Panc1 (cell line): ENCODE measurements at places on chromosomes 5 and 9. TPM values are rescaled to one million over a fixed set of nuclear protein-coding genes. Genes with fewer than 3 reads are reported as not detected.

F12 gene
- 13.4 TPM for total RNA-seq

LHX6 gene
- total RNA-seq: 0.62 TPM

HTR4 gene
- total RNA-seq: not detected

NR6A1 gene
- 7.6 TPM for total RNA-seq

LTC4S gene
- total RNA-seq: 0.69 TPM

UBE2R2 gene
- total RNA-seq: 67.2 TPM

FOXI1 gene
- total RNA-seq: 0.44 TPM

- no peak overlapping the region for H3K4me3 ChIP-seq
- no peaks in the 10 kb centered on the region for H3K36me3 ChIP-seq
- H3K27me3 ChIP-seq: no peaks in the 10 kb centered on the region; the same call in 1 of the 2 replicates
- no peak for DNase-seq
Measured at GRCh38 chr5:2537378-2538145, 213.9 kb downstream of the IRX2 start.

- no peak overlapping the region; the same call in 1 of the 2 replicates for H3K27ac ChIP-seq
- H3K4me3 ChIP-seq: no peak overlapping the region
- no peaks in the 10 kb centered on the region for H3K4me1 ChIP-seq
- H3K27me3 ChIP-seq: no peaks in the 10 kb centered on the region
- H3K36me3 ChIP-seq: no peaks in the 10 kb centered on the region
Measured at GRCh38 chr5:26579712-26580111, 458.7 kb downstream of the CDH9 start.

DNA sequence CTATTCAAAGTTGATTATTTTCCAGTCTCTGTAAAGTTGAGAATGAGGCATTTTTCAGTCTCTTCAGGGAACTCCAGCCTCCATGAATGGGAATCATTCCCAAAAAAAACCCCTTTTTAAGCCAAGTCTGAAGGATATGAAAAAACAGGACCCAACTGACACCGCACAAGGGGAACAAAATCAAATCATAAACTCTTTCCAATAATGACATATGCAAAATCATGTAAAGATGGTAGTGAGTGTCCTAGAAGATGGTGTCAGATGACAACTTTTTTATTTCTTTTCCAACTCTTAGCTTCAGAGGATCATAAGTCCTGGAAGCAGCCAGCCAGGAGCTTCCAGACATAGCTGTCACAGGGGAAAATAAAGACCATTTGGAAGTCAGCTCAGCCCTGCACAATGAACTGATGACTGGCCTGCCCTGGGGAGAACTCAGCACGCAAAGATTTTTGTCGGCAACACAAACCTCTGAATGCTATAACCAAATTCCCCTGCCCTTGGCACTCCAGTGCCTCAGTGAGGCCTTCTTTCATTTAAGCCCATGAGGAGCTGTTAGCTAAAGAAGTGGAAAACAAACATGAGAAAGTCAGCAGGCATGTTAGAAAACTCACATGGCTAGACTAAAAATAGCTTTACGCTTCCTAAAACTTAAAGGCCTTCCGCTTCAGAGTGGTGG lies 85.4 kb downstream of the SLC1A3 start:
- DNase-seq: no peak
- H3K27ac ChIP-seq: no peak overlapping the region
- no peaks in the 10 kb centered on the region for H3K36me3 ChIP-seq
- H3K4me3 ChIP-seq: no peak overlapping the region
- no peaks in the 10 kb centered on the region; the same call in 1 of the 2 replicates for H3K27me3 ChIP-seq

DNA sequence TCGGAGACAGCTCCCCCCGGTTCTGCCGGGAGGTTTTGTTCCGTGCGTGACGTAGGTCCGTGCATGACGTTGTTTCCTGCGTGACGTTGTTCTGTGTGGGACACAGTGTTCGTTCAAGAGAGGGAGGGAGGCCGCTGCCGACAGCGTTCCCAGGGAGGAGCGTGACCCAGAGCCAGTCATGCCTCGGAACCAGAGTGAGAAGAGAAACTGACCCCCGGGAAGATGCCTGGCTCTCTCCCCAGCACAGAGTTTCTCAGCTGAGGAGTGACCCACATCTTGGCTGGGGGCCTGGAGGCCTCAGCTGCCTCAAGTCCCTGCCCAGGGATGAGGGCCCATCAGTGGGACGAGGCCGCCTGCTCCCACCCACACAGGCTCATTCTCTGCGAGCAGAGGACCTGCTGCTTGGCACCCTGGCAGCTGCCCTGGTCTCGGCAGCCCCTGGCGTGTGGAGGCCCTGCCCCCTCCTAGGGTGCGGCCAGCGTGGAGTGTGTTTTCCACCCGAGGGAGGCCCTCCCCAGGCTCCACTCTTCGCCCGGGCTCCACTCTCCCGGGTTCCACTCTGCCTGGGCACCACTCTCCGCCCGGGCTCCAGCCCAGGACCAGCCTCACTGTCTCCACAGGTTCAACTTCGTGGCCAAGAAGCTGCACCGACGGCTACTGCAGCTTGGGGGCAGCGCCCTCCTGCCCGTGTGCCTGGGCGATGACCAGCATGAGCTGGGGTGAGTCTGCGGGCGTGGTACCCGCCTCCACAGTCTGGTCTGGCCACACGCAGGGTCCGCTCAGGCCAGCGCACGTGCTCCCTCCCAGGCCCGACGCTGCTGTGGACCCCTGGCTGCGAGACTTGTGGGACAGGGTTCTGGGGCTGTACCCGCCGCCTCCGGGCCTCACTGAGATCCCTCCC lies 7.9 kb downstream of the NDOR1 start:
- H3K4me3 ChIP-seq: no peak overlapping the region
- no peaks in the 10 kb centered on the region for H3K27me3 ChIP-seq
- DNase-seq: no peak
- H3K36me3 ChIP-seq: no peaks in the 10 kb centered on the region
- peaks cover 8% of the 10 kb centered on the region for H3K4me1 ChIP-seq

GRCh38 chr5:143837306-143837848 lies 25.4 kb downstream of the HMHB1 start:
- no peaks in the 10 kb centered on the region for H3K4me1 ChIP-seq
- H3K27me3 ChIP-seq: no peaks in the 10 kb centered on the region
- H3K27ac ChIP-seq: no peak overlapping the region
- no peak overlapping the region for H3K4me3 ChIP-seq
- no peak for DNase-seq

DNA sequence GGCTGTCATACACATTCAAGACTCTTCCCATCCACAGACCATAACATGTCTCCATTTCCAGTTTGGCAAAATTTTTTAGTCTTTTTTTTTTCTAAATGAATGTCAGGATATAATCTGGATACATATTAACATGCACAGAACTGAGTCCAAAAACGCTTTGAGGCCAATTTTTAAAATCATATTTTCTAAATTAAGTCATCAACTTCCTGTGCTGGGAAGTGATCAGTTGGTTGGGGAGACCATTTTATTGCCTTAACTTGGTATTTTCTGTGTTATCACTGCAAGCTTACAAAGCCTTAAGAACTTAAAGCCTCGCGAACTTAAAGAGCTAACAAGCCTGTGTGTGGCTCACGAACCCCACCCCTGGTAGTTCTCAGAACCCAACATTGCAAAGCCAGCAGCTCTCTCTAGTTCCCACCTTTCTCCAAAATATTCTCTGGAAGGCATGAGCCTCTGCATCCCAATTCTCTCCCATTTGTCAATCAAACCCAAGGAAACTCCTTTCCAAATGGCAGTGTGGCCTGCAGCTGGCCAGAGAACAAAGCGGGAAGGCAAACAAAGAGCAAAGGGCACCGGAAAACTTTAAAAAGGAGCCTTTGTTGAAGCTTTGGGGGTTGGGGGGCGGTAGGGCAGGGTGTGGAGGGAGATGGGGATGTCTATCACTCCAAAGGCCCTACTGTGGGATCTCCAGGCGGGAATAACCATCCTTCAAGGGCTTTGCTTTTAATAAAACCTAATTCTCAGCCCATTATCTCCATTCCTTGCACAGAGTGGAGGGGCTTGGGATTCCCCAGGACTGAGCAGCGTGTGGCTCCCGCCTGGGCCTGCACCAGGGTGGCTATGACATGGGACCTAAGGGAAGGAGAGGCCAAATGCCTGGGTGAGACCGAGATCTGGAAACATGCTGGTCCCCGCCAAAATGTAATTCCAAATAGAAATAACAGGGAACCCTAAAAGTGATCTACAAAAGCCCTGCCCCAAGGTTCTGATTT lies 65.0 kb downstream of the ROR2 start:
- H3K27ac ChIP-seq: no peak overlapping the region
- no peak overlapping the region for H3K4me3 ChIP-seq
- H3K4me1 ChIP-seq: no peaks in the 10 kb centered on the region
- no peaks in the 10 kb centered on the region for H3K36me3 ChIP-seq
- no peak for DNase-seq

GRCh38 chr9:71764891-71765290 lies 3.4 kb downstream of the CEMIP2 start:
- H3K36me3 ChIP-seq: no peaks in the 10 kb centered on the region
- no peak overlapping the region for H3K27ac ChIP-seq
- peaks cover 22% of the 10 kb centered on the region for H3K4me1 ChIP-seq
- H3K27me3 ChIP-seq: no peaks in the 10 kb centered on the region
- DNase-seq: no peak
- H3K4me3 ChIP-seq: no peak overlapping the region

DNA sequence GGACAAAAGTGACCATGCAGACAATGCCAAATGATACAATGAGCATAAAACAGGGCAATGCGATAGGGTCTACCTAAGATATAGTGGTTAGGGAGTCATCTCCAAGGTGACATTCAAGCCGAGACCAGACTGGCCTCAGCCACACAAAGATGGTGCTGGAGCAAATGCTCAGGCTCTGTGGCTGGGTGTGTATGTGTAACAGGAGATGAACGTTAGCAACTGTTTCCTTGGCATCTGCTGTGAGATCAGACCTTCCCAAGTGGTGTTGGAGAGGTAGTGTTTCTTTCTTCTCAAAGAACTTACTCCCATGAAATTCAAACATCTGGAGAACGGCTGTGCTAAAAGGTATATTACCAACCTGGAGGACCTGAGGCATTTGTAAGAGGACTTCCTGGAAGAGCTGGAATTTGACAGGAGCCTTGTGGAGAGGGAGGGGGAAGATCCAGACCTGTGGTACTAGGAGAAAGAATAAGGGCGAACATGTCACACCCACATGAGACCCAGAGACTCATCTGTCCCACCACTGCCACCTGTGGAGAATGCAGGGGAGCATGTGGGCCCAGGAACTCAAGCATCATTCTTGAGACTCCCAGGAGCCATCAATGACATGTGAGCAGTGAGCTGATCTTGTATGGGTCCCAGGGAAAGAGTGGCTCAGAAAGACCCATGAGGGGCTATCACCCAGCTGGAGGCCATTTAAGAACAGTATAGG lies 21.4 kb upstream of the ANXA6 start:
- H3K27me3 ChIP-seq: no peaks in the 10 kb centered on the region
- H3K36me3 ChIP-seq: no peaks in the 10 kb centered on the region
- peaks cover 2% of the 10 kb centered on the region; the same call in 1 of the 2 replicates for H3K4me1 ChIP-seq
- DNase-seq: no peak
- H3K4me3 ChIP-seq: no peak overlapping the region
- no peak overlapping the region for H3K27ac ChIP-seq

DNA sequence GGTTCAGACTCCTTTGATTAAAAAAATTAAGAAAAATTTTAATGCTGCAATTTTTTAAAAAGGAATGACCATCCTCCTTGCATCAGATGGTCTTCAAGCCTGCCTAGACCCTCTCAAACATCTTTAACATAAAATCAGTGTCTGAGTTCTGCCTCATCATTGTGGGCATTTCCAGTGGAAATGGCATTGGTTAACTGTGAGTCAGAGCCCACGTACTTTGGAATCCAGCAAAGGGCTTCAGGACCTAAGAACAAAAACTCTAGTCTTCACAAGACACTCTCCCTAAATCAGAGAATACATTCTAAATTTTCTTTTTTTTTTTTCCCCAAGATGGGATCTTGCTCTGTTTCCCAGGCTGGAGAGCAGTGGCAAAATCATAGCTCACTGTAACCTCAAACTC lies 9.4 kb upstream of the C5orf15 start:
- H3K4me1 ChIP-seq: peaks cover 2% of the 10 kb centered on the region; the same call in 1 of the 2 replicates
- H3K27ac ChIP-seq: no peak overlapping the region

DNA sequence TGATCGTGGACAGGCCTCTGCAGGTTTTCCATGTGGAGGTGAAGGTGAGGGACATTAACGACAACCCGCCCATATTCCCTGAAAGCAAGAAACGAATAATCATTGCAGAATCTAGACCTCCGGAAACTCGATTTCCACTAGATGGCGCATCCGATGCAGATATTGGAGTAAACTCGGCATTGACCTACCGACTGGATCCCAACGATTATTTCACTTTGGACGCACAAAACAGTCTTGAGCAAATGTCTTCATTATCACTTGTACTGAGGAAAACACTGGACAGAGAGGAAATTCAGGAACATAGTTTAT lies 621 bp downstream of the PCDHA13 start:
- H3K27ac ChIP-seq: no peak overlapping the region
- H3K4me3 ChIP-seq: peak overlapping the region; percentile 54
- no peaks in the 10 kb centered on the region for H3K4me1 ChIP-seq
- no peak for DNase-seq

DNA sequence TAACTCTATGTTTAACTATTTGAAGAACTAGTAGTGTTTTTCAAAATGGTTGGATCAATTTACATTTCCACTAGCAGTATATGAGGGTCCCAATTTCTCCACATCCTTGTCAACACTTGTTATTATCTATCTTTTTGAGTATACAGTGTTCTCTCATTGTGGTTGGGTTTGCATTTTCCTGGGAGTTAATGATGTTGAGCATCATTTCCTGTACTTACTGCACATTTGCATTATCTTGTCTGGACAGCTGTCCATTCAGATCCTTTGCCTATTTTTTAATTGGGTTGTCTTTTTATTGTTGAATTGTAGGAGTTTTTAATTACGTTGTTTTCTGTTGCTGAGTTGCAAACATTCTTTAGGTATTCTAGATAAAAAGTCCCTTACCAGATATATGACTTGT lies 103.4 kb upstream of the LRRTM2 start:
- no peaks in the 10 kb centered on the region for H3K27me3 ChIP-seq
- H3K27ac ChIP-seq: no peak overlapping the region
- H3K36me3 ChIP-seq: no peaks in the 10 kb centered on the region
- H3K4me3 ChIP-seq: no peak overlapping the region
- no peak for DNase-seq

GRCh38 chr9:110846215-110846614 lies 177.6 kb downstream of the MUSK start:
- H3K4me1 ChIP-seq: no peaks in the 10 kb centered on the region
- H3K27me3 ChIP-seq: no peaks in the 10 kb centered on the region
- H3K4me3 ChIP-seq: no peak overlapping the region
- no peak for DNase-seq

- no peak overlapping the region for H3K4me3 ChIP-seq
- H3K27ac ChIP-seq: no peak overlapping the region
- H3K4me1 ChIP-seq: no peaks in the 10 kb centered on the region
- H3K27me3 ChIP-seq: no peaks in the 10 kb centered on the region
- no peak for DNase-seq
Measured at GRCh38 chr9:99162759-99163364, 57.9 kb downstream of the TGFBR1 start.

DNA sequence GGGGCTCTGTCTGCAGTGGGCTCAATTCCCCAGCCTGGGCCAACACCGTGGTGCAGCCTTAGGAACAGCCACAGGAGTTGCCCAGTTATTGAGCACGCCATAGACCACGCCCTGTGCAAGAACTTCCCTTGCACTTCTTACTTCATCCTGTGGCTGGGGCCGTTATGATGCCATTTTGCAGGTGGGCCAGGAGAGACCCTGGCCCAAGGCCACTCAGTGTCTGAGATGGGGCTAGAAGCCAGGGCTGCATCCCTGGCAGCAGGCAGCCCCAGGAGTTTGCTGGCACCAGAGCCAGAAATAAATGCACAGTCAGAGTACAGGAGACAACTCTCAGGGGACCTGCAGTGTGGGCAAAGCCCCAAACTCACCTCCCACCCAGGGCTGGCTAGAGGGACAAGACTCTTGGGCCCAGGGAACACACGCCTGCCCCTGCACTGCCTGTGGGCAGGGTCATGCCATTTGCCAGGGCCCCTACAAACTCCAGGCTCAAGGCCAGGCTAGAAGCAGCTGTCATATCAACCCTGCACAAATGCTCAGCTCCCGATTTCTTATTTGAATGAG lies 6.7 kb downstream of the CORO2A start:
- H3K4me3 ChIP-seq: no peak overlapping the region
- no peaks in the 10 kb centered on the region for H3K27me3 ChIP-seq
- no peak overlapping the region for H3K27ac ChIP-seq
